ENCODE measurements at places on chromosomes 7 and 10.
A peak's percentile ranks its signal among the peaks of the same experiment; 100 is the strongest.

- DNase-seq, result no peak
These were observed 83.8 kb downstream of the SPAG6 start for GRCh38 chr10:22429146-22429545.

GRCh38 chr10:19817231-19817933, 1.1 kb downstream of the PLXDC2 start:
- DNase-seq, result peak; percentile 22

- no peak for DNase-seq
These were observed 129.9 kb upstream of the TAC1 start for GRCh38 chr7:97601931-97602457.

DNA sequence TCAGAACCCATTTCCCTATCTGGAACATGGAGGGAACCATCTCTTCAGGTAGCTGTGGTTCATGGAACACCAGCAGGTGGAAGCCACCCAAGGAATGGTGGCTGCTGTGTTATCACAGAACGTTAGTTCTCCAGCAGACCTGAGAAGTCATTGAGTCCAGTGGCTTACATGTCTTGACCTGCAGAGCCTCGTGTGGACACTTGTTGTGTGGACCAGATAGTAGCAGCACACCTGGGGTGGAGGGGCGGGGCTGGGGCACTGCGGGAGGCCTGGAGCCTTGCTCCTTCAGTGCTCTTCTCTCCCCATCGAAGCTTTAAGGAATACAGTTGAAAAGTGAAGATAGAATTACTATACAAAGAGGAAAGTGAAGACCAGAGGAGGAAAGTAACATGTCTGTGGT, 42.4 kb downstream of the VWA2 start:
- DNase-seq, result no peak

- DNase-seq, result no peak
These were observed 546.9 kb upstream of the GALNT17 start for GRCh38 chr7:70585071-70585470.

DNA sequence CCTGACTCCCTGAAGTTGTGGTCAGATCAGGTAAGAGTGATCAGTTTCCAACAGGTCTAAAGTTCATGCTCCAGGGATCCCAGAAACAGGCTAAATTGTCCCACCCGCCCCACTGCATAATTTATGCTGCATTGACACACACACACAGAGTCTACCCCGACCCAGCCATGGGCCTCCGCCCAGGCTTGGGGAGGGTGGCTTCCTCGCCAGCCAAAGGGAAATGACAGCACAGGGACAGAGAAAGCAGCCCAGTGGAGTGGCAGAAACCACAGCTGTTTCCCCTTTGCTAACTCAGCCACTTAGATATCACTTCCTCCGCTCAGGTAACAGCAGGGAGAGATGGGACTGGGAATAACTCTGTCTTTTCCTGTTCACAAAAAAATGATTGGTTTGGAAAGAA, 9.4 kb downstream of the SH3PXD2A start:
- peak; percentile 41 for DNase-seq

GRCh38 chr7:13933536-13933935, 55.9 kb downstream of the ETV1 start:
- DNase-seq, result no peak
